ENCODE measurements at places on chromosomes 7 and 10. TPM values are rescaled to one million over a fixed set of nuclear protein-coding genes. Genes with fewer than 3 reads are reported as not detected.

DNA sequence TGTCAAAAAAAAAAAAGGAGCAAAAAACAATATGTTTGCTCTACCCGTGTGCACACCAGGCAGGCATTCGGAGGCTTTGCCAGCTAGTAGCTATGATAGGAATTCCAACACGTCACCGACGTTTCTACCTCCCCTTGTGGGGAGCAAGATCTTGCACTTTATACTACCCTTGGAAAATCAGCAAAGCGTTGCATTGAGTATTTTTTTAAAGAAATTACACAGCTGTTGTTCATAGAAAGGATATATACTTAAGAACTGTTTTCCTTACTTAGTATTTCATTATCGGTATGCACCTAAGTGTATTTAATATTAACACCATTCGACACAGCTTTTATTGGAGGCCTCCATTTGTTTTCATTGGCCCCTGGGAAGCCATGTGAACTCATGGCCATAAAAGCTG, 159.9 kb upstream of the MGMT start:
- no peak for DNase-seq

DNA sequence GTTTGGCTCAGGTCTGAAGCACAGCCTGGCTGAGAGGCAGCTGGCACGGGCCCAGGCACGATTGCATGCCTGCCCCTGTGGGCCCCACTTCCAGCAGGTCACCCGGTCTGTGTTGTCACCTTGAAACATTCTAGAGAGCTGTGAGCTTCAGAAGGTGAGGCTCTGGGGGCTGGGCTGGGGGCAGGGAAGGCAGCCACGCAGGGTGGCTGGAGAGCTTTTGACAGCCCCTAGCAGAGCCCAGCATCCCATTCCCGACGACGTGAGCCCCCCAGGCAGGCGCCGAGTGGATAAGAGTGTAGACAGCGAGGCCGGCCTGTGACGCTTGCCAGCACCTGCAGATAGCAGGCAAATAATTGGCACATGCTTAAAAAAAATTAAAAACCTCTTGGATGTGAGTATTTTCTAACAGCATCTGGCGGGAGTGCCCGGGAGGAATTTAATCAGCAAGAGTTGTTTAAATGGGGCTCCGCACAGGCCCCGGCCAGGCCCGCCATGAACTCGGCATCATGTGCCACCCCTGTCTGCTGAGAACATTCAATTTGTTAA, 212.0 kb upstream of the TBX20 start:
- DNase-seq: no peak

The SEC31B gene
- 12.4 TPM for polyA plus RNA-seq

The GNB2 gene
- polyA plus RNA-seq: 159 TPM

DNA sequence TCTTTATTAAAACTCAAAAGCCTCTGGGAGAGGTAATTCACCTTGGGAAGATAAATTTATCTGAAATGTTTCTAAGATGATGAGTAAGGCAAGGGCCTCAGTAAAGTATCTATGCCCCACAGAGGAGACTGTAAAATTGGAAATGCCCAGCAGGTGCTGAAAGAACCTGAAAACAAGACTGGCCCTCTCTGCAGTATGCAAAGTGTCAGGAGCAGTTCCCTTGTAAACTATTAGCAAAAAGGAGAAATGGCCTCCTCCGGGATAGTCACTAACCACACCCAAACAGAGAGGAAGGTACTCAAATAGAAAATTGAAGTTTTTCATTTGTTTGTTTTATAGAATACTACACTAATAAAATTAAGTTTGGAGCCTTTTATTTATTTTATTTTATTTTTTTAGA, 81.2 kb downstream of the FZD1 start:
- DNase-seq: no peak

GRCh38 chr10:129450391-129450790, 16.6 kb upstream of the MGMT start:
- DNase-seq: no peak

DNA sequence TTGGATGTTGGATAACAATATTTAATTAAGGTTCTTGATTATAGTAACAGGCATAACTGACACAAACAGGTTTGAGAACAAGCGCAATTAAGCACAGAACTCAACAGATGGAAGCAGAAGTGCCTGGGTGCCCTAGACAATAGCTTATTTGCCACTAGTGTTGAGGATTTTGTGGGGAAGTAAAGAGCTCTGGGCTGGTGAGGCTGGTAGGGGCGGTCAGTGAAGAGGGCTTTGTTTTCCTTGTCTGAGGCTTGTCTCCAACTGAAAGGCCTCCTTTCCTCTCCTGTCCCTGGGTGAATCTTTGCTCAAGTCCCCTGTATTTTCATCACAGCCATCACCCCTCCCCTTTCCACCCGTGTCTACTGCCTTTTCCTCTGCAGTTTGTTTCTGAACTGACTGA, 104.6 kb downstream of the KAT6B start:
- no peak for DNase-seq

Measured in hindlimb muscle (tissue), 1 donor.